ENCODE measurements at places on chromosomes 3 and 15.

DNA sequence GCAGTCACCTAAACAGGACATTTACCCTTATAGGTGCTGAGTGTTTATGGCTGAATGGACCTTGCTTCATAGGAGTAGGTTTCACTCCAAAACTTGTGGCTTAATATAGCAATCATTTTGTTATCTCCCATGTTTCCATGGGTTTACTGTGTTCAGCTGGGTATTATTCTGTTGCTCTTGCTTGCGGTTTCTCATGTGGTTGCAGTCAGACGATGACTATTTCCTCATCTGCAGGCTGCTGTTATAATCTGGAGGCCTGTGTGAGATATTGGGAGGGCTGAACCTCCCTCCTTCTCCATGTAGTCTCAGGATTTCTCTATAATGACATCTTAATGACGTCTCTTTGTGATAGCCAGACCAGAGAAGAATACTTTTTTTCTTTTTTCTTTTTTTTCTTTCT is 98.1 kb downstream of the ZPLD1 start:
- no peak for DNase-seq

DNA sequence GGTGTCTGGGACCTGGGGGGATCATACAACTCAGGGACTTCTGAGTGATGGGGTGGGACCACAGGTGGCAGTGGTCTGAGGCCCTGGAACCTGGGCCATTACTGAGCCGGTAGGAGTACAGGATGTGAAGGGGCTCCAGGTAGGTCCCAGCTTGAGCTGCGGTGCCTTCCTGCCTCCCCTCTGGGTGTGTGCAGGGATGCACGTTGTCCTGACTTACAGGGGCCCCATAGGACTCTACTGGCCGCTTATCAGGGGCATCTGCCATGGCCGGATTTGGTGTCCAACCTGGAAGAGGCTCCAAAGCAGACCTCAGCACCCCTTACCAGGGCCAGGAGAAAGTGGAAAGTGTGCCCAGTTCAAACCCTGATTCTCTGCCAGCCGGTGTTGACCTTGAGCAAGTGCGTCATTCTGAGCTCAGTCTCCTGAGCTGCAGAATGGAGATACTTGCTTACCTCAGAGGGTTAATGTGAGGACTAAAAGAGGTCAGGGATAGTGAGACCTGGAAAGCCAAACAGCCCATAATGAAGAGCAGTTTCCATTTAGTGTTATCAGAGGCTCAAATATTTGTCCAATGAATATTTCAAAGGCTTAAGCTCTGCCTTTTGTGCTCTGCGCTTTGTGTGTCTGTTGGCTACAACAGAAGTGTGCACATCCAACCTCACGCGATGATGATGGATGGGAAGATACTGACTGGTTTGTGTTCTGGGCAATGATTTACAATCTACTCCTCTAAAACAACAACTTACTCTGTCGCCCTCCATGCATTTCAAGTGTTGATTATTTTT is 35.4 kb upstream of the ESYT3 start:
- peak; percentile 55 for DNase-seq

- no peak for DNase-seq
Observed at GRCh38 chr3:67853520-67853919, 199.1 kb upstream of the SUCLG2 start.

- no peak for DNase-seq
Observed at GRCh38 chr3:176987901-176988650, 209.2 kb downstream of the TBL1XR1 start.

- no peak for DNase-seq
Observed at GRCh38 chr15:48493084-48493762, 152.3 kb downstream of the FBN1 start.

DNA sequence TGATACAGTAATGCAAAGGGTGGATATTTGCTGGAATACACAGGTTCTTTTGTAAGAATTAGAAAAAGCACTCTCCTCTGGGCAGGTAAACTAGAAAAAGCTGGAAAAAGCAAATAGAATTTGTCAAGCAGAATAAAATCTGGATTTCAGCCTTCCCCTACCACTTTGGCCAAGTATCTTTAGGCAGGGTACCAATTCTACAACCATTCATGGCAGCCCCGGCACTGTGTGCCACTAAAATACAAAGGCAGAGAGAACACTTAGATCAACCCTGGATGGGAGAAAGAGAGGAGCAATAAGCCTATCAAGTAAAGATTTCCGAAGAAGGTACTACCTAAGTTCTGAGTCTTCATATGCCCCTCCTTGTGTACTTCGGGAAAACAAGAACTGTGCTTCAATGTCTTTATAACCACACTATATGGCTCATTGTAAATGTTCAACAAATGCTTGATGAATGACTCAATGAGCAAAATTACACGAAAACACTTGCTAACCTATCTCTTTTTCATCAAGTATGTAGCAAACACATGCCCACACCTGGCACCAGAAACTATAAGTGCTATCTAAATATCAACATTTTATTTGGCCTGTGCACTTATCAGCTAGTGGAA is 20.8 kb downstream of the STAG1 start:
- DNase-seq = no peak

- no peak for DNase-seq
Observed at GRCh38 chr3:155648013-155648591, 96.8 kb downstream of the PLCH1 start.

DNA sequence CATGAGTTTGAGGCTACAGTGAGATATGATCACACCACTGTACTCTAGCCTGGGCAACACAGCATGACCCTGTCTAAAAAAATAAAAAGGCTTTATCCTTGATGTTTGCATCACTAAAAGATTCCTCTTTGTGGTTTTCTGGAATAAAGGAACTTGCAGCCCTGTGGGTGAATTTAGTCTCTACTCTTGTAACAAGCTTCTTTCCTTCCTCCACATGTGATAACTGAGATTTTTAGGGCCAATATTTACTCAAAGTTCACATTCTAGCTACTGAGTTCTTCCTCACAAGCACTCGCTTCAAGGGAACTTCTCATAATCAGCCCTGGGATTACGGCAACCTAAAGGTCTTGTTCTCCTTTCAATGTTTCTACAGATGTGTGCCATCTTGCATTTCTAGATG is 24.6 kb downstream of the COMMD2 start:
- DNase-seq = no peak

DNA sequence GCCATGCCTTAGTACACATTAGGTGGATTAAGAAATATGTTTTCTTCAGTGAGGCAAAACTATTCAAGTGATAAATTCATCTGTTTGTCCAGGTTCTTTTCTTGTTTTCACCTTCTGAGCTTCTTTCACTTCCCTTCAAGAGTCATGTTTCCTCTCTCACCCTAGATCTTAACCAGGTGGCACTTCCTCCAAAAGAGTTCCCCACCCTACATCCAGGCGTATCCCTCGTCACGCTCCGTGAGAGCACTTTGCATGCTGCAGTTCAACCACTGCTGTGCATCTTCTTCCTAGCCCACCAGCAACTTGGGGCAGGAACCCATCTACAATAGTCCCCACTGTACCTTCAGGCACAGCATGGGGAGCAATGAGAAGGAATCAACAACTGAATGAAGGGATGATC is 28.9 kb downstream of the OSBPL10 start:
- DNase-seq = no peak

GRCh38 chr15:100108846-100109245 is 232.9 kb downstream of the ADAMTS17 start:
- no peak for DNase-seq

GRCh38 chr3:177618873-177619733 is 421.8 kb upstream of the TBL1XR1 start:
- DNase-seq = no peak

DNA sequence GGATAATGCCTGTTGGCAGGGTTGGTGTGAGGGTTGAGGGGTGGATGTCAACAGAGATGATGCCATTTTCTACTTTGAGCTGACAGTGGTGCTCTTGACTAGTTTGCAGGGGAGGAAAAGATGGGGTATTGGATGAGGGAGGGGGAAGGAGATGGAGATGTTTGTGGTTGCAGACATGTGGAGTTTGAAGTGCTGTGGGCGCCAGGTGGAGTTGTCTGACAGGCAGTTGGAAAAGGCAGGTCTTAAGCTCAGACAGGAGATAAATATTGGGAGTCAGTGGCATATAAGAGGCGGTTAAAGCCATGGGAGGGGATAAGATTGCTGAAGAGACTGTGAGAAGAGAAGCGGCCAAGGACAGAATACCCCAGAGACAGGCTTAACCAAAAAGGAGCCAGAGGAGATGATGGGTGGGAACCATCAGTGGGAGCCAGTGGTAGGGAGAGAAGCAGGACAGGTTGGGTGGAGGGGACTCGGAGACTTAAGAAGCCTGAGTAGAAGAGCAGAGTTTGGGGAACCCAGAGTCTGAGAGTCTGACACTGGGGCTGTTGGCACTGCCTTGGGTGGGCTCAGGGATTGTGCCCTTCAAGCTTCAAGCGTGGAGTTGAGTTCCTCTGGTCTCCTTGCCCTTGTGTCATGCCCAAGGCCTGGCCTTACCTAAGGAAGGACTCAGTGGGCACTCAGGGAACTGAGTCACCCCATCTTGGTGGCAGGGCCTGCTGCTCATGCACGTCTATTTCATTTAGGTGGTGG is 13.9 kb downstream of the COPG1 start:
- DNase-seq = no peak

GRCh38 chr15:65038836-65039235 is 6.4 kb upstream of the SLC51B start:
- no peak for DNase-seq

DNA sequence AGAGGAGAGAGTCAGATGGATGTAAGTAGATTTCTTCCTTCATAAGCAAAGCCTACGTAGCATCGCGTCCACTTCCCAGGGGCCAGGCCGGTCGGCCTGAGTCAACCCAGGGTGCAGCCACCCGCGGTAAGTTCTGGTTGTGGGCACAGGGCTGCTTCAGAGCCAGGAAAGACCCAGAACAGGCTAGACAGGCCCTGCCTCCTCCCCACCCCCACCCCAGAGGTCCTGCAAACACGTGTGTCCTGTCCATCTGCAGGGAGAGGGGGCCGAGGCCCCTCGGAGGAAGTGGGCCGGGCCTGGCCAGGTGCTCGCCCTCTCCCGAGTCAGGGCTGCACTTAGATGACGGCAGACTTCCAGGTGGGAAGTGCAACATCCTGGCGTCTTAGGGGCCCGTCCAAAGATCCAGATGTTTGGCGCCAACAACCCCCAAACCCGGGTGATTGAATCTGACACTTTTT is 100.8 kb upstream of the ALDH1A3 start:
- no peak for DNase-seq

DNA sequence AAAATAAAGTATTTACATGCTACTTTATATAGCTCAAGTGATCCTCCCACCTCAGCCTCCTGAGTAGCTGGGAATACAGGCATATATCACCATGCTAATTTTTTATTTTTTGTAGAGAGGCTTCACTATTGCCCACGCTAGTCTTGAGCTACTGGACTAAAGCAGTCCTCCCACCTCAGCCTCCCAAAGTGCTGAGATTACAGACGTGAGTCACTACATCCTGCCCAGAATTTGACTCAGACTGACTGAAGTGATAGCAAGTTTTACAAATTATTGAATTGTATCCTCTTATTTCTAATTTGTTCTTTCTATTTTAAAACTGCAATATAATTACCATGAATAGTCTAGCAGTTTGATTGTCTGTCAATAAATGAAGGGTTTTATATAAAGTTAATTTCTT is 210.3 kb upstream of the CGNL1 start:
- DNase-seq = no peak

- no peak for DNase-seq
Observed at GRCh38 chr15:67267440-67267839, 12.9 kb downstream of the IQCH start.

GRCh38 chr3:53749448-53749847 is 96.8 kb downstream of the CHDH start:
- no peak for DNase-seq

- DNase-seq = no peak
Observed at GRCh38 chr3:46824211-46824970, 38.9 kb downstream of the MYL3 start.

- no peak for DNase-seq
Observed at GRCh38 chr3:39100500-39100886, 6.9 kb downstream of the GORASP1 start.

DNA sequence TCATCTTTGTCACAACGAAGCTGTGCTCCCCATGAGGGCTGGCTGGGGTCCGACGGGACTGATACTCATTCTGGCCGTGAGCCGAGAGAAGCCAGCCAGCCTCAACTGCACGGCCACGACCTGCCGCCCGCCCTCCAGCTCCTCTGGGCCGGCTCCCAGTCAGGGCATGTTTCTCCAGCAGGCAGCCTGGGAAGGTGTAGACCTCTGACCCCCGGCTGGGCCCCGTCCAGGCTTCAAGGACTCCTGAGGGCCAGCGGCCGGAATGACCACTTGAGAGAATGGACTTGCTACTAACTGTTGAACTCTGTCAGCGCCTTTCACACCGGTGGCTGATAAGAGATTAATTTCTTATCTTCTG is 18.1 kb upstream of the MUC4 start:
- DNase-seq = no peak

- DNase-seq = no peak
Observed at GRCh38 chr3:6089780-6090179, 771.1 kb upstream of the GRM7 start.

- peak; percentile 39 for DNase-seq
Observed at GRCh38 chr3:66577426-66578203, 76.8 kb upstream of the LRIG1 start.

- DNase-seq = no peak
Observed at GRCh38 chr15:75389791-75390382, 21.5 kb upstream of the MAN2C1 start.

- DNase-seq = no peak
Observed at GRCh38 chr3:129526121-129526900, 2.1 kb upstream of the RHO start.
